Hepatocyte (in vitro differentiated cells): ENCODE measurements at places on chromosomes 1 and 21.

- no peak overlapping the region for H3K27ac ChIP-seq
- H3K4me3 ChIP-seq = no peak overlapping the region
- no peaks in the 10 kb centered on the region for H3K36me3 ChIP-seq
- no peaks in the 10 kb centered on the region for H3K4me1 ChIP-seq
- no peaks in the 10 kb centered on the region for H3K27me3 ChIP-seq
- no peak for DNase-seq
Measured at GRCh38 chr1:237959838-237960237, 69.1 kb upstream of the ZP4 start.

- no peaks in the 10 kb centered on the region for H3K36me3 ChIP-seq
- no peak overlapping the region for H3K4me3 ChIP-seq
- peaks cover 23% of the 10 kb centered on the region for H3K4me1 ChIP-seq
- DNase-seq = no peak
- peaks cover 29% of the 10 kb centered on the region for H3K27me3 ChIP-seq
- no peak overlapping the region for H3K27ac ChIP-seq
Measured at GRCh38 chr1:226545836-226546596, 2.5 kb upstream of the STUM start.

DNA sequence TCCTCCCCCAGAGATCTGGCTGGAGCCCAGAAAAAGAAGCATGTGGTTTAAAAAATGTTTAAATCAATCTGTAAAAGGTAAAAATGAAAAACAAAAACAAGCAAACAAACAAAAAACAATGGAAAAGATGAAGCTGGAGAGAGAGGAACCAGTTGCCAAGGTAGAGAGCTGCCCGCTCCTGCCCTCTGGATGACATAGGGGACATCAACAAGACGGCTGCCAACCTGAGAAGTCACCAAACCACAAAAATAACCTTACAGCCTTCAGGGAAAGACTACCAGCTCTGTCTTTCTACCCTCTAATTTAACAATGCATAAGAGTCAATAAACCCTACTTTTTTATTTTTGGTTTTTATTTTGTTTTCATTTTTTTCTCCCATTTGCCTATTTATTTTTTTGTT lies 8.5 kb upstream of the IPO9 start:
- no peaks in the 10 kb centered on the region for H3K27me3 ChIP-seq
- H3K27ac ChIP-seq = no peak overlapping the region

DNA sequence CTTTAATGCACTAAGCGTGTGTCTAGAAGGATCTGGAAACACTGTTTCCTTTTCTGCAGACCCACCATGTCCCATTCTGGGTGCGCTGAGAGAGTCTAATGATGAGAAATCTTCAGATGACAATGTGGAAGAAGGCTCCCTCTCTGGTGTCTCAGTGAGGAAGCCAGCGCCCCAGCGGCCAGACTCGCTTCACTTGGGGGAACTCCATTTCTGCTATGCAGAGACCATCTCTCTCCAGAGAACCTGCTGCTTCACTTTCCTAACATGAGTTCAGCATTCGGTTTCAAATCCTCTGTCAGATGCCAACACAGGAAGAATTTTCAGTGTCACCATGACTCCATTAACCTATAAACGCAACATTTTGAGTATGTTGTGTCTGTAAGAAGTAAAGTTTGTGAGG lies 121.8 kb downstream of the SYF2 start:
- no peaks in the 10 kb centered on the region for H3K36me3 ChIP-seq
- no peak for DNase-seq
- H3K27ac ChIP-seq = no peak overlapping the region
- H3K4me1 ChIP-seq = no peaks in the 10 kb centered on the region
- H3K27me3 ChIP-seq = no peaks in the 10 kb centered on the region

- no peaks in the 10 kb centered on the region for H3K36me3 ChIP-seq
- DNase-seq = no peak
- no peak overlapping the region for H3K4me3 ChIP-seq
- H3K27ac ChIP-seq = no peak overlapping the region
- H3K4me1 ChIP-seq = peaks cover 5% of the 10 kb centered on the region
- H3K27me3 ChIP-seq = no peaks in the 10 kb centered on the region
Measured at GRCh38 chr1:158039380-158039779, 45.9 kb downstream of the KIRREL1 start.

DNA sequence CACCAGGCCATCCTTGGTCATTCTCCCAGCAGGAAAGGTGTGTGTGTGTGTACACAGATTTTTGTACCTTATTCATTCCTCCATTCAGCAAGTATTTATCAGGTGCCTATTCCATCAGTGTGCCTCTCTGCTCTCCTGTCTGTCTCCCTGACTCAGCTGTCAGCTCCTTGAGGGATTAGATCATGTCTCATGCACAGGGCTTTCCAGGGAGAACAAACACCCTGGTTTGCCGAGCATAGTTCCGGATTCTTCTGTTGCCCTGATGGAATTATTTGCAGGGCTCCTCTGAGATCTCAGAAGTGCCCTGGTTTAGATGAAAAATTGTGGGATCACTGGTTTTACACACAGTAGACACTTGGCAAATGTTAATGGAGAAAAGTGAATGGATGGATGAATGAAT lies 8.1 kb upstream of the SDHB start:
- DNase-seq = no peak
- H3K27ac ChIP-seq = no peak overlapping the region
- H3K27me3 ChIP-seq = no peaks in the 10 kb centered on the region
- H3K36me3 ChIP-seq = no peaks in the 10 kb centered on the region

GRCh38 chr1:163296504-163297263 lies 25.1 kb upstream of the NUF2 start:
- no peaks in the 10 kb centered on the region for H3K36me3 ChIP-seq
- H3K27me3 ChIP-seq = no peaks in the 10 kb centered on the region
- no peak for DNase-seq
- no peak overlapping the region for H3K27ac ChIP-seq
- H3K4me3 ChIP-seq = no peak overlapping the region

DNA sequence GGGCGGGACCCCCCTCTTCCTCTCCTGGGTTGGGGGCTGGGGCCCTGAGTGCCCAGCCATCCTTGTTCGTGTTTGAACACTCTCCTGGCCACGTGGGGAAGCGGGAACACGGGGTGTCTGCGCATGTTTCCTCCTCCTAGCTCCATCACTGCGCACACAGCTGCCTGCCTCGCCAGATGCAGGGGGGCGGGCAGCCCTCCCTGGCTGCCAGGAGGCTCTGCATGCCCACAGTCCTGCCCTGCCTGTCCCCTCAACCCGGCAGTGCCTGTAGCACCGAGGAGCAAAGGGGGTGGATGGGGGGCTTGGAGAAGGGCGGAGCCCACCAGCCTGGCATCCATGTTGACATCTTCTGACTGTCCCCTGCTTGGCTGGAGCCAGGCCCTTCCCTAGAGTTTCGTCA lies 1.8 kb upstream of the SLC25A34 start:
- no peak for DNase-seq
- no peaks in the 10 kb centered on the region for H3K4me1 ChIP-seq

GRCh38 chr1:230352537-230352936 lies 73.6 kb downstream of the PGBD5 start:
- no peaks in the 10 kb centered on the region for H3K4me1 ChIP-seq
- H3K27me3 ChIP-seq = no peaks in the 10 kb centered on the region
- no peak for DNase-seq
- H3K36me3 ChIP-seq = no peaks in the 10 kb centered on the region

DNA sequence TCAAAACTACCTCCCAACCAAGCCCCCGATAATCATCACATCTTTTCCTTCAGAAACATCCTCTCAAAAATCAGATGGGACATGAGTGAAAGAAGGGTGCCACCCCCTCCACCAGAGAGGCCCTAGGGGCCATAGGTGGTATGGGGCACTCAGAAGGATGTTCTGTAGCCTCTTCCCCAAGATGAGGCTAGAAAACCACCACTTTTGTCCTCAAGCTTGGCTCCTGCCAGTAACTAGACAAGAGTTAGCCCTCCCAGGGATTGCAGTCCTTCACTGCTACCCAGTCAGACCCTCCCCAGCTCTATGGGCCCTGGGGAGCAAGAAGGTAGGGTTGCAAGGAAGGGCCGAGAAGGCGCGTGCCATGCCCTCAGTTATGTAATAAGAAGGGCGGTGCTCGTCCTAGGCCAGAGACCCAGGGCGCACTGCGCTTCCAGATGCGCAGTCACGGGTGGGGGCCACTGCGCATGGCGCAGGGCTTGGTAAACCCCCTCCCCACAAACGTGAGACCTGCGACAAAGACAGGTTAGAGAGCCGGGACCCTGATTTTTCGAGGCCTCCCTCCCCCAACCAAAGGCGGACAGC lies 69.7 kb downstream of the CD46 start:
- no peak for DNase-seq
- H3K4me3 ChIP-seq = no peak overlapping the region
- no peaks in the 10 kb centered on the region for H3K27me3 ChIP-seq

DNA sequence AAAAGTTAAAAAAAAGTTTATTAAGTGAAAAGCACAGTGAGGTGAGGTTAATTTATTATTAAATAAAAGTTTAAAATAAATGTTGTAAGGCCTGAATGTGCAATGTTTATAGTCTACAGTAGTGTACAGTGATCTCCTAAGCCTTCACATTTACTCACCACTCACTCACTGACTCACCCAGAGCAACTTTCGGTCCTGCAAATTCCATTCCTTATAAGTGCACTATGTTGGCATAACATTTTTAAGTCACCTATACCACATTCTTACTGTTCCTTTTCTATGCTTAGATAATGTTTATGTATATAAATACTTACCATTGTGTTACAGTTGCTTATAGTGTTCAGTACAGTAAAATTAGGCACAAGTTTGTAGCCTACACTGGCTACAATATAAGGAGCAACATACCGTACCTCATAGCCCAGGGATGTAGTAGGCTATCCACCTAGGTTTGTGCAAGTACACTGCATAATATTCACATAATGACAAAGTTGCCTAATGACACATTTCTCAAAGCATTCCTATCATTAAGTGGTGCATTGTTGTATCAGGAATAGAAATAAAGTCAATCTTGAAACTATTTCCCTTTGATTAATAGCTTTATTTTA lies 426.5 kb upstream of the BRINP3 start:
- H3K36me3 ChIP-seq = no peaks in the 10 kb centered on the region
- DNase-seq = no peak
- no peaks in the 10 kb centered on the region for H3K4me1 ChIP-seq
- no peaks in the 10 kb centered on the region for H3K27me3 ChIP-seq

DNA sequence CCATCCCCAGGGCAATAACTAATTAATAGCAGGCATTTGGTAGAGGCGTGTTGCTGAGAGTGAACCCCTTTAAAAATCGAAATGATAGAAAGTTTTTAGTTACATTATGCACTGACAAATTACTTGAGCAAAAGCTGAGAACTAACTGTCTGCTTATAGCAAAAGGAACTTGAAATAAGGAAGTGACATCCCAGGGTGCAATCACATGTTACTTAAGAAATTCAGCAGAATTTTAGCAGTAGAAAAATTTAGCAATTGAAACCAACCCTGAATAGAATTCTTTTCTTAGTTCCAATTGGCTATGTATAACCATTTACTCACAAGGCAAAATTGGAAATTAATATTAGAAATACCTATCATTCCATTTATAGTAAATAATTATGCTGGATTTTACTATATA lies 139.5 kb upstream of the SAMSN1 start:
- no peaks in the 10 kb centered on the region for H3K36me3 ChIP-seq
- H3K4me1 ChIP-seq = no peaks in the 10 kb centered on the region
- DNase-seq = no peak
- no peak overlapping the region for H3K27ac ChIP-seq
- H3K4me3 ChIP-seq = no peak overlapping the region
- no peaks in the 10 kb centered on the region for H3K27me3 ChIP-seq

- no peaks in the 10 kb centered on the region for H3K36me3 ChIP-seq
- DNase-seq = no peak
- no peaks in the 10 kb centered on the region for H3K4me1 ChIP-seq
- no peak overlapping the region for H3K27ac ChIP-seq
- H3K4me3 ChIP-seq = no peak overlapping the region
Measured at GRCh38 chr1:61102041-61102440, 19.7 kb downstream of the NFIA start.

- H3K4me3 ChIP-seq = no peak overlapping the region
- no peak for DNase-seq
- H3K27me3 ChIP-seq = no peaks in the 10 kb centered on the region
- no peaks in the 10 kb centered on the region for H3K36me3 ChIP-seq
- no peak overlapping the region for H3K27ac ChIP-seq
- H3K4me1 ChIP-seq = peaks cover 3% of the 10 kb centered on the region
Measured at GRCh38 chr1:9586147-9586766, 2.5 kb upstream of the TMEM201 start.

GRCh38 chr1:199218533-199218932 lies 579.7 kb downstream of the PTPRC start:
- no peak overlapping the region for H3K27ac ChIP-seq
- no peaks in the 10 kb centered on the region for H3K36me3 ChIP-seq
- no peak overlapping the region for H3K4me3 ChIP-seq
- no peaks in the 10 kb centered on the region for H3K27me3 ChIP-seq
- no peak for DNase-seq
- H3K4me1 ChIP-seq = no peaks in the 10 kb centered on the region

GRCh38 chr1:186736971-186737685 lies 56.9 kb upstream of the PTGS2 start:
- H3K27ac ChIP-seq = no peak overlapping the region
- H3K4me1 ChIP-seq = no peaks in the 10 kb centered on the region
- H3K4me3 ChIP-seq = no peak overlapping the region
- no peaks in the 10 kb centered on the region for H3K36me3 ChIP-seq

DNA sequence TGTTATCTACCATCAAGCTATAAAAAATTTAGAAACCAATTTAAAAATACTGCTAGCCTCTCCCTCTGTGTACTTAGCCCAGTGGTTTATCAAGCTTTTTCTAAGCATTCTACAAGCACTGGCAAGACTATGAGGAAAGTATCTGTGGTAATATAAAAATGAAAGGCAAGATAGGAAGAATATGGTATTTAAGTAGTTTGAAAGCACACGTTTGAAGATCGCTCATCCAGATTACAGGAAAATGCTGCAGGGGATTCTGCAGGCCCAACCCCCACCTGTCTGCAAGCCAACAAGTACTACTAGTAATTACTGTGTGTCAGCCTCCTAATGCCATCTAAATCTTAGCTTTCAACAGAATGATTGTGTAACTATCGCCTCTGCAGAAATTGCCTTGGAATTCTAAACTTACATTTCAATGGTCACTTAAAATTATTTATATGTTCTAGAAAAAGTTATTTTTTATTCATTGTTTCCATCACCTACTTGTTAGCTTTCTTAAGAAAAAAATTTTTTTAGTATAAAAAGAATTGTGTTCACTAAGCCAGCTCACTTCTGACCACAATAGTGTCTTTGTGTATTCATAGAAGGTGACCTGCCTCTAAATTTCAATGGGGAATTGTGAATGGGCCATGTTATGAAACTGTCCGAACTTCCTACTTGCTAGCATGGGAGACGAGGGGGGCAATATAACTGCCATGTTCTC lies 8.5 kb downstream of the ERRFI1 start:
- peaks cover 3% of the 10 kb centered on the region for H3K36me3 ChIP-seq
- peak; percentile 47 for DNase-seq
- H3K4me1 ChIP-seq = peaks cover 45% of the 10 kb centered on the region
- H3K27ac ChIP-seq = peak overlapping the region; percentile 20

- peaks cover 30% of the 10 kb centered on the region for H3K27me3 ChIP-seq
- no peak for DNase-seq
- no peak overlapping the region for H3K27ac ChIP-seq
- no peaks in the 10 kb centered on the region for H3K4me1 ChIP-seq
- H3K36me3 ChIP-seq = no peaks in the 10 kb centered on the region
- no peak overlapping the region for H3K4me3 ChIP-seq
Measured at GRCh38 chr1:107966550-107966949, 1.6 kb upstream of the VAV3 start.

- no peaks in the 10 kb centered on the region for H3K27me3 ChIP-seq
- H3K36me3 ChIP-seq = no peaks in the 10 kb centered on the region
- peak; percentile 17 for DNase-seq
- no peaks in the 10 kb centered on the region for H3K4me1 ChIP-seq
Measured at GRCh38 chr1:98429965-98430443, 231.5 kb upstream of the SNX7 start.
